ENCODE measurements at places on chromosomes 3 and 15.

DNA sequence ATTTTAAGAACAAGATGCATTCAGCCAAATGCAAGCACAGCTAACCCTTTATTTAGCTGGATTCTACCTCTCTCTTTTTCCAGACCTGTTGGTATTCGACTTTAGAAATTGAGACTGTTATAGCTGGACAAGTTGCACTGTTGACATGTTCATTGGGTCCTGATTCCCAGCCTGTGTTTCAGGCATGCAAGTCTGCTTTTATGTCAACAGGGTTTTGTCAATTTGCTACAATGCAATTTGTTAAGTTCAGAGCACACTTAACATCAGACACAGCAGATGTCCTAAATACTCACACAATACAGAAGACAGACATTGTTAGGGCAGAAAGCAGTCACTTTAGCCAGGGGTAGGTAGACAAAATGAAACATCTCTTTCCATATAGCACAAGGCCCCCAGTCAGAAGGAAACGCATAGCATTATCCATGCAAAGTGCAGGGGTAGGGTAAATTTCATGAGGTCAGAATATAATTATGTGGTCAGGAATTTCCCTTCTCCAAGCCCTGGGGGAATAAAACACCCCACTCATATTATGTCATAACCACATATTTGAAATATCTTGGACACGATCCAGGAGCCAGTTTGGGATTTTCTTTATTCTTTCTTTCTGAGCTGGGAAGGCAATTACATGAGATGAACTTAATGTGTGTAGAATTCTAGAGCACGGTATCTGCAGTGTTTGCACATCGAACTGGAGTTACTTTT lies 504.1 kb downstream of the NTRK3 start:
- DNase-seq = no peak

DNA sequence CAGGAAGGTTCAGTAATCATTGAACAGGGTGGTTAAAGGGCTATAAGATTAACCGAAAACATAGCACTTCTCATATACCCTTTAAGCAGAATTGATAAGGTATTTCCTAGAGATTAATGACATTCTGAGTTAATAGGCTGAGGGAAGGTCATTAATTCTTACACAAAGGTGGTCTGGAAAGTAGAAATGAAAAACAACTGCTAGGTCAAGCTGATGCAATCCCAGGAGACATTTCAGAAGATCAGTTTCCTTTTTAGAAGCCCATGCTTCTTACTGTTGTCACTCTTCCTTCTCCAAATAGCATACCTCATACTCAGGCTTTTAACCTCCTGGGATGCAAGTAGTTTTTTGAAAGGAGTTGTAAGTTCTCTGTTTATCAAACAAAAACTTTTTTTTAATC lies 8.8 kb downstream of the FILIP1L start:
- no peak for DNase-seq

- no peak for DNase-seq
Observed at GRCh38 chr3:78689378-78689777, 1078.4 kb downstream of the ROBO1 start.

DNA sequence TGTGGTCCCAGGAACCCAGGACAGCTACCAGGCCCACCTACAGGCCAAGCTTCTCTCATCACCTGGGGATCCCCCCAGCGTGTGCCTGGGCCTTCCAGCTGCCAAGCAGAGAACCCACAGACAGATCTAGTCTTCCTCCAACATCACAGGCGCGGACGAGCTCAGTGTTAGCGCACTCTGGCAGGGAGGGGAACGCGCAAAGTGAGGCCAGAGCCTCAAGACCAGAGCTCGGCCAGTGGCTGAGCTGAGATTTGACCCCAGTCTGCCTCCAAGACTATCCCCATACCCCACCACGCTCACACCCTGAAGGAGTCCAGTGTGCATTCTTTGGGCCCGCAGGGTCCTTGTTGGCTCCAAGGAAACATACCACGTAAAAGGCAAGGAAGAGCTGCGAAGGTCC lies 5.1 kb downstream of the MFGE8 start:
- no peak for DNase-seq

DNA sequence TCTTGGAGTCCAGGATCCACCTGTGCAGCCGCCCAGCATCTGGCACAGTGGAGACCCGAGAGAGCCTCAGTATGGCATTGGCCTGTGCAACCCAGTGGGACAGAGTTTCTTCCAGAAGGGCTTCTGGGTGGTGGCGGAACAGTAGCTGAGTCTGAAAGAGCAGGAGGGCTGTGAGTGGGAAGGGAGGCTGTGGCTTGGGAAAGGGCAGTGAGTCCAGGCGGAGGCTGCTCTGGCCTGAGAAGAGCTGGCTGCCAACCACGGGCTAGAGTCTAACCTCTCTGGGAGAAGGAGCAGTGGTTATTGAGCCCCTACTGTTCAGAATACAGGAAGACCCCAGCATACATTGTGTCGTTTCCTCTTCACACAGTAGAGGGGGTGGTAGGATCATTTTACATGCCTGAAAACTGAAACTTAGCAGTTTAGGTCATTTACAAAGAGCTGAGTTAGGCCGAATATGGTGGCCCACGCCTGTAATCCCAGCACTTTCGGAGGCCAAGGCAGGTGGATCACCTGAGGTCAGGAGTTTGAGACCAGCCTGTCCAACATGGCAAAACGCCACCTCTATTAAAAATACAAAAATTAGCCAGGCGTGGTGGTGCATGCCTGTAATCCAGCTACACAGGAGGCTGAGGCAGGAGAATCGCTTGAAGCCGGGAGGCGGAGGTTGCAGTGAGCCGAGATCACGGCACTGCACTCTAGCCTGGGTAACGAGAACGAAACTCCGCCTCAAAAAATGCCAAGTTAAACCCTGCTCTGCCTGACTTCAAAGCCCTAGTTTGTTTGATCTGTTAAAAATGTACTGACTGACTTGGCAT lies 3.2 kb downstream of the AEN start:
- no peak for DNase-seq

DNA sequence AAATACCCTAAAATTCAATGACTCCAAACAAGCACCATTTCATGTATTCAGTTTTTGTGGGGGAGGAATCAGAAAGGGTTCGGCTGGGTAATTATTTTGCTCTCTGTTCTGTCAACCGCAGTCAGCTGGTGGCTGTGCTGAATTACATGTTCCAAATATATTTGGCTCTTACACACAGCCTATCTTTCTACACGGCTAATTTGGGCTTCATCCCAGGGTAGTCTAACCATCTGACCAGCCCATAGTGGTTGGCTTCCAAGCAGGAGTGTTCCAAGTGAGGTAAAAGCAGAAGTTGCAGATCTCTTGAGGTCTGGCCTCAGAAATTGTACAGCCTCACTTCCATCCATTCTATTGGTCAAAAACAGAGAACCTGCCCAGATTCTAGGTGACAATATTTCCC lies 760.8 kb upstream of the SEMA6D start:
- DNase-seq = no peak

DNA sequence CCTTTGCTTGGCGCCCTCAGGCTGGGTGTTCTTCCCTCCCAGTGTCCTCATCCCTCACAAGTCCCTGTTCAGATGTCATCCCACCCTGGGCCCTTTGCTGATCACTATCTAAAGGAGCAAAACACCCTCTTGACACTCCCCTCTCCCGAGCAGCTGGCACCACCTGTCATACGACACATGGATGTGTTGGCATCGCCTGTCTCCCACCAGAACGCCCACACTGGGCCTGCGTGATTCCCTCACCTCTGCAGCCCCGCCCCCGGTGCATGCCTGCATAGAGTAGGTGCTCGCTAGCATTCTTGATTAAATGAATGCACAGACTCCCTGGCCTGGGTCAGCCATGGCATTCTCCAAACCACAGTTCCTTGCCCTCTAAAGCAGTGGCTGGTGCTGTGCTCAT lies 75.8 kb downstream of the DNAJB8 start:
- no peak for DNase-seq

- no peak for DNase-seq
Observed at GRCh38 chr15:73691396-73691795, 7.2 kb downstream of the CD276 start.

DNA sequence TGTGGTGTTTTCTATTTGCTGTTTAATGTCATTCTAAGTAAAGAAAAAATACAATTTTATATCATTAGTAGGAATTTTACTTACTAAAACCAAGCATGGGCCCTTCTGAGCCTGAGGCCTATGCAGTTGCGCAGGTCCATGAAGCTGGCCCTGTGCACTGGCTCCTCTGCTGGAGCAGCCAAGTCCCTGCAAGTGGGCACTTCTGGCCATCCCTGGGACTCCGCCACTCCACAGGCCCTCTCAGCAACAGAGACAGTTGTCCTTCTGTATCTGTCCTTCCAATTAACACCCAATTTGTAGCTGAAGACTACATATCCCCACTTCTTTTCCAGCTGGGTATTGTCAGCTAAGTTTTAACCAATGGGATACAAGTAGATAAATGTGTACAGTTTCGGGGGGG lies 49.9 kb upstream of the RYK start:
- no peak for DNase-seq

- no peak for DNase-seq
Observed at GRCh38 chr3:119794971-119795612, 13.2 kb downstream of the NR1I2 start.

DNA sequence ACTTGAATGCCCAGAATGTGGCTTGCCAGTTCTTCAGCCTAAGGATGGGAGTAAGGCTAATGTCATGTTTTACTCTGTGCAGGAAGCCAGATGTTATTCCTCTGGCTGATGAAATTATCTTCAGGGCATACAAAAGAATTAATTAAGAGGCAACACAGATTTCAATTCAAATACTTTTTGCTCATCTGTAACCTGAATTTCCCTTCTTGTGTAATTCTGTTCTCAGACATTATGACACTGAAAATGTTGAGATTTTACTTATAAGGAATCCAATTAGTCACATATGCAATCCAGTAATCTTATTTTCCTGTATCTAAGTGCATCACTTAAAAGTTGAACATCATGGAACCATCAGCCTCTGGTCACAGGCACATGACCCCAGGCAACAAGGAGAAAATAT lies 136.5 kb downstream of the CPNE4 start:
- no peak for DNase-seq
